ENCODE measurements at places on chromosomes 4 and X.

DNA sequence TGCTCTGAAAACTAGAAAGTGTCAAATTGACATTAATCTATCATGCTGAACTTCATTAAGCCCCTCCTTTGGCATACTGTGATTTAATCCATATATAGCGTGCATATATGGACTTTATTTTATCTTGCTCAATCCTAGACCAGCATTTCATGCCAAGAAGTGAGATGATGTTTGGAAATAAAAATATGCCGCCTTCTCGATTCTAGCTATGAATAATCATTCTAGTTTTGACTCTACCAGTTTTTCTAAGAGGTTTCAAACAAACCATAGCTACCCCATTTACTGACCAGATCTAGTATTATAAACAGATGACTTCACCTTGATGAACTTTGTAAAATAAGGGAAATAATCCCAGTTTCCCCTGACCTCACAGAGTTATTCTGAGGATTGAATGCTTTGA, 95.0 kb downstream of the ARX start:
- DNase-seq: no peak

DNA sequence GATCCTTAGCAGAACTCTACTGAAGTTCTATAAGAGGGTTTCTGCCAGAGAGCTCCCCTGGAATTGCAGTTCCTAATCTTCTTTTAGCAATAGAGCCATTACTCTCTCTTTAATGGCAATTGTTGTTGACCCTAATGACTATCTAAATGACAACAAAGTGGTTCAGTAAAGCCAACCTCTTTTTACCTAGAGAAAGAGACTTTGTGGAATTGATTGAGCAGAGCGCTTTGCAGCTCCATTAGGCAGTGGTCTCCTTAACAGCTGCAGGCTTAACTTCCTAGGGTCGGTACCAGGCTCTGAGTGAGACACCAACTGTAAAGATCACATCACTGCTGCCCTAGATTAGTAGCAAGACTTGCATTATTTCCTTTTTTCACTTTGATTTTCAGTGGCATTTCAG, 1472.9 kb upstream of the TENM3 start:
- DNase-seq: no peak

DNA sequence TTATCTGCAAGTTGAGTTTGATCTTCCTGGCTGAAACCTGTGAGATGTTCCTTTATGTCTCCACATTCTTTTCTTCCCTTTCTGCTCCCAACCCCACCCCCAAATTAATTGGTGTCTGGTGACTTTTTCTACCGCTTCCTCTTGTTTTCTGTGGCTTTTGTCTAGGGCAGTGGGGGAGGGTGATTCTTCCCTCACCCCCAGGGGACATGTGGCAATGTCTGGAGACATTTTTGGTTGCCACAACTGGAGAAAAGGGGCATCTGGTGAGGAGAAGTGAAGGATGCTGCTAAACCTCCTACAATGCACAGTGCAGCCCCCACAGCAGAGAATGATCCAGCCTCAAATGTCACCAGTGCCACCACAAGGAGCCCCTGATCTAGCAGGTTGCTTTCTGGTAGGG, 152.9 kb downstream of the NHS start:
- DNase-seq: no peak

GRCh38 chr4:123966990-123967769, 570.6 kb downstream of the SPRY1 start:
- DNase-seq: no peak

- DNase-seq: peak; percentile 65
These were observed 644.7 kb upstream of the PCDH10 start for GRCh38 chr4:132504438-132504837.

DNA sequence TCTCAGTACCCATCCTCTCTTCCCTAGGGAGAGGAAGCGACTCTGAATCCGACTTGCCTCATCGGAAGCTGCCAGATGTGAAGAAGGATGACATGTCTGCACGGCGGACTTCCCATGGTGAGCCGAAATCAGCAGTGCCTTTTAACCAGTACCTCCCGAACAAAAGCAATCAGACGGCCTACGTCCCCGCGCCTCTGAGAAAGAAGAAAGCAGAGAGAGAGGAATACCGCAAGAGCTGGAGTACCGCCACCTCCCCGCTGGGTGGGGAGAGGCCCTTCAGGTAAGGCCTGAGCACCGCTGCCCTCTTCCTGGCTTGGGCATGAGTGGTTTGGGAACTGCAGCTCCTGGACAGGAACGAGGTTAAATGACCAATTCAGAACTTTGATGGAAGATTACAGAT, 81.2 kb downstream of the LIMCH1 start:
- no peak for DNase-seq

DNA sequence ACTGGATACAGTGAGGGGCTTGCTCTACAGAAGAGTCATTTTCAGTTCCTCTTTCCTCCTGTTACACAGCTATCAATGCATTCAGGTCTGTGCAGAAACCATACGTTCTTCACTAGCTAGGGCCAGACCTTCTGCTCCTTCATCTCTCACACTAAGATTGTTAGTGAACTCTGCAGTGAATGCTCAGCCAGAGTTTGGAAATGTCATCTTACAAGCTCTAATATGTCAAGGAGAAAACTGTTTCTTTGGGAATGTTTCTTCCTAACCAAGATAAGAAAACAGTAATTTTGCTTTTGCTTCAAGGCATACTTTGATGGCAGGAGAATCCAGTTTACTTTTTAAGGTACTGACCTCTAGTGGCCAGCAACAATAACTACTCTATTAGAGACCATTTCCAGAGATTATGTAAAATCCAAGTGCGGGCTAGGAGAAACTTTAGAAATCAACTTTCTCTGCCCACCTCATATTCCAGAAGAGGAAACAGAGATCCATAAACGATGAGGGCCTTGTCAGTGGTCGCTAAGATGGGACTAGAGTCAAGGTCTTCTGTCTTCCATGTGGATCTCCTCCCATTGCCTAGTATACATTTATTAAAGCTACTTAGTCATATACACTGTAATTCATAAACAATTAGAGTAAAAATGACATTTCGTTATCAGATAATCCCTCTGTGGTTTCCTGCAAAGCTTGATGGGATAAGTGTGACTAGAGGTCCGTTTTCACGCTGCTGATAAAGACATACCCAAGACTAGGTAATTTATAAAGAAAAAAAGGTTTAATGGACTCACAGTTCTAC, 12.1 kb upstream of the CC2D2A start:
- peak; percentile 64 for DNase-seq

GRCh38 chr4:161522031-161522430, 641.8 kb downstream of the FSTL5 start:
- no peak for DNase-seq

DNA sequence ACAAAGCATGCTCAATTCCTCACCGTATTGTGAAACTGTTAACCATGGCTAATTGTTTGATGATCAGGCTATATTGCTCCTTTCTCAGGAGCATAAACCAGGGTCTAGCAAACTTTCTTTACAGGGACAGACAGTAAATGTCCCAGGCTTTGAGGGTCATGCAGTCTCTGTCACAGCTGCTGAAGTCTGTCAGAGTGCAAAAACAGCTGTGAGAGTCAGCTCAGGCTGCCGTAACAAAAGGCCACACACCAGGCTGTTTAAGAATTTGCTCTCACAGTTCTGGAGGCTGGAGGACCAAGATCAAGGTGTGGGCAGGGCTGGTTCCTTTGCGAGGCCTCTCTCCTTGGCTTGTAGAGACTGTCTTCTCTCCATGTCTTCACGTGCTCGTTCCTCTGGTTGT, 75.6 kb downstream of the GPR143 start:
- DNase-seq: no peak

DNA sequence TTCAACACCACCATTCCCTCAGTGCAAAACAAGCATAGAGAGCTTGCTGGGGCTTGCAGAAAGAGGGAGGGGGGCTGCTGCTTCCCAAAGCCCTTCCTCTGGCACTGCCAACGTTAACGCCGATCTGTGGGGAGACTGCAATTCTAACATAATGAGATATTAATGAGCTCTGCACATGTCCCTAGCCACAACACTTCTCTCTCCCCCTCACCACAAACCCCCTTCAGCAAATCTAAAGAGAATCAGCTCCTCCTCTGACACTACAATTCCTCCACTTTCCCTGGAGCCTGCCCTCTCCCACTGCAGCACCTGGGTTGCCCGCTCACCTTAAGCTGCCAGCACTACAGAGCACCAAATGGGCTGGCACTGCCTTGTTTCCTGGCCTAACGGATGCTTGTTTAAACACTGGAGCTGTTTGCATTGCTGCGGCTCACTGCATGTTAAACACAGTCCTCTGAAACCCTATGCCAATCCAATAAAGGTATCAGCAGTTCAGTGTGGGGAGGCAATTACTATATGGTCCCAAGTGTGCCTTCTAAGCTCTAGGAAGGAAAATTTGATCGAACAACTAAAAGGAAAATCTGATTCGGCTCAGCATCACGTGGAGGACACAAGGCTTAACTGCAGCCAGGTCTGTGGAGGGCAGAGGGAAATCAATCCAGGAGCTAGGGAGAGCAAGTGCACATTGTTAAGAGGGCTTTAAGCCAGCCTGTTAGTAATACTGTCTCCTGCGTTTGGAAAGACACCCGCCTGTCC, 232.4 kb downstream of the MAML3 start:
- DNase-seq: no peak

DNA sequence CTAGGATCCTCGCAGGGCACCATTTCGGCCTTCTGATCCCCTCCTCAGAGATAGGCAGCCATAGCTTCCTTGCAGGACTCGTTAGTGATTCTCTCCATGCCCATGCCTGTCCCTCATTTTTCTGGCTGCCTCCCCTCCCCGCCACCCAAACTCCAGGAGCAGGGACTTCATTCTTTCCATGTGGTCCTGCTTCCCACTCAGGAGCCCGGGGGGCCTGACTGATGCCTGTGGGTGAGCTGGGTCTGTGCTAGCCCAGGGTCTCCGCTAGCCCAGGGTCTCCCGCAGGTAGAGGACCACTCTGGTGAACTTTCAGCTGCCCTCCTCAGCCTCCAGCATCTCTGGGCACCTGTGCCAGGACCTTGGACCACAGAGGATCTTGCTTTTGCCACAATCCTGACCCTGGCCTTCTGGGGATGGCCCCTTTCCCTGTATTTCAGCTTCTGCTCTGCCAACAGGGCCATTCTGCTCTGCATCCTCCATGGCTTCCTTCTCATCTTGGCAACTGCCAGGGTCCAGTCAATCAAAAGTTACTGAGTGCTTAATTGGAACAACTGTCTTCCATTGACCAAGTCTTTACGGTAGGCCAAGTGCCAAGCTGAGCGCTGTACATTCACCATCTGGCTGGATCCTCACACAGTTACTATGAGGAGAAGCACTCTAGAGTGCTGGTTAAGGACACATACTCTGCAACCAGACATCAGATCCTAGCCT, 152.2 kb downstream of the EFNB1 start:
- DNase-seq: no peak

DNA sequence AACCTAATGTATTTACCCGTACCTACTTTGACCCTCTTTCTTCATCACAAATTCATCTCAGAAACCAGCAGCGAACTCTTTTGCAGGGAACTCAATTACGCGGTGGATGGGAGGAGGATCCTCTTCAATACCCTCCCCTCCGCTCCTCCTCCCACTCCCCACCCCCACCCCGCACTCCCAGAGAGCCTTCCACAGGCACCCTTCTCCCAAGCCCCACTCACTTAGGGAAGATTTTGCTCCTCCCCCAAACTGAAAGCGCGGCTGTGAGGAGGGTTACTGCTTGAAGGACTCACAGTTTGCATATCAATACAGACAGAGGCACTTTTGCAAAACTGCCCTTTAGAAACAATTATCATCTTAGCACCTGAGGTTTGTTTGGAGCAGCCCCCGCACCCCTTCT, 960 bp upstream of the IL1RAPL1 start:
- peak; percentile 1 for DNase-seq

- peak; percentile 37 for DNase-seq
These were observed 18.0 kb upstream of the TMSB4X start for GRCh38 chrX:12956704-12957534.

DNA sequence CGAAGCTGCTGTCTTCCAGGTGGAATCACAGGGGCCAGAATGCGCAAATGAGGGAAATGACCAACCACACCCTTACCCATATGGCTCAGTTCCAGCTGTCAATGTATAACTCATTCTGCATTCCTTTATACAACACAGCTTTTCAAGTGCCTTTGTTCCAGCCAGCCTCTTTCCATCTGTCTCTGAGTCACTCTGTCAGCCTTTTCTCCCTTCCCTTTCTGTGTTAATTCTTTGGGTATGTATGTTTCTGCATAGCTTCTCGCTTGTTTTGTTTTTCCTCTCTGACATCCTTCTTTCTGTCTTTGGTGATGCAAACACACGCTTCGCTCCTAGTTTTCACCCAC, 54.5 kb downstream of the RS1 start:
- DNase-seq: peak; percentile 87

- no peak for DNase-seq
These were observed 1105.7 kb upstream of the SLIT2 start for GRCh38 chr4:19146038-19146437.

DNA sequence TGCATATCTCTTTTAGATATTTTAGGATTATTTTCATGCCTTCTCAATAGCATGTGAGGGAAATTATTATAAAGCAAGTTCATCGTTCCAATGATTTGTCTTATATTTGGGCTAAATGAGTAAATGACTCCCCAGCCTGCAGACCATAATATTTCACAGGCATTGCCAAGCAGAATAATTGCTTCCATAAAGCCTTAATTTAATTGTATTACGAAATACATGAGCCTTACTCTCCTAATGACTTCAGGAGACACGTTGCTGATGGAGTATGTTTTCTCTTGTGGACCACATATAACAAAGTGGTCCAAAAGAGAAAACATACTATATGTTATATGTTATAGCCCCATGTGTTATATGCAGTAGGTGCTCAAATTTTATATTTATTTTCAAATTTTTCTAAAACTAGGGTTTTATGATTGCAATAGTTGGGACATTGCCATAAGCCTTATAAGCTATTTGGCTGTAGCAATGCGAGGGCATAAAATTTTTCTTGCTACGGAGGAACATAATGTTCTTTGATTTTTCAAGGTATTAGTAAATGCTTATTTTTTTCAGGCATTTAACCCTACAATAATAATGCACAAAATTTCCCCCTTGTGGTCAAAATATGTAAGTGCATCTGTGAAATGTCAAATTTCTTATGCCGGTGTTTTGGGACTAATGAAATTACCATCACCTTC, 26.2 kb upstream of the TMPRSS11D start:
- no peak for DNase-seq

DNA sequence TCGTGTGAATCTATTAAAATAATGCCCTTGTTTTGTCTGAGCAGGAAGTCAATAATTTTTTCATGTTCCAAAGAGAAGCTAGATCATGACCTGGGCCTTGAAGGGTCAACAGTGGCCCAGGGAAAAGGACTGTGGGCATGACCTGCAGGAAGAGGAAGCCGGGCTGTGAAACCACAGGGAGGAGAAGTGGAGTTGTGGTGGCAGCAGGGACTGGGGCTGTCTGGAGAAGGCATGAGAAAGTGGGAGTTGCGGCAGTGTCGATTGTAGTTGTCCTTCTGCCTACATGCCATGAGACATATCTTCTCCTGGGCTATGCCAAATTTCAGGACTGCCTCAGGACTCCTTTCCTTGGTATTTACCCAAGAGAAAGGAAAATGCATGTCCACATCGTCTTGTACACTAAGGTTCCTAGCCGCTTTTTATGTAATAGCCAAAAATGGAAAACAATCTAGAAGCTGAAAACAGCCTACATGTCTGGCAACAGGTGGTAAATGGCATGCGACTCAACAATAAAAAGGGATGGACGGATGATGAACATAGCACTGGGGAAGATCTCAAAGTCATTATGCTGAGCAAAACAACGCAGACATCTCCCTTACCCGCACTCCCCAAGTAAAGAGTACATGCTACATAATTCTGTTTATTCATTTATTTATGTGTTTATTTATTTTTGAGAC, 13.6 kb upstream of the PTTG2 start:
- no peak for DNase-seq
